SK-N-SH treated with all-trans-retinoic acid at 6 μM for 48 hours (cell line): ENCODE measurements at places on chromosomes 13 and 19.

GRCh38 chr19:28424662-28425045, 788.3 kb downstream of the UQCRFS1 start:
- no peak for ATAC-seq

DNA sequence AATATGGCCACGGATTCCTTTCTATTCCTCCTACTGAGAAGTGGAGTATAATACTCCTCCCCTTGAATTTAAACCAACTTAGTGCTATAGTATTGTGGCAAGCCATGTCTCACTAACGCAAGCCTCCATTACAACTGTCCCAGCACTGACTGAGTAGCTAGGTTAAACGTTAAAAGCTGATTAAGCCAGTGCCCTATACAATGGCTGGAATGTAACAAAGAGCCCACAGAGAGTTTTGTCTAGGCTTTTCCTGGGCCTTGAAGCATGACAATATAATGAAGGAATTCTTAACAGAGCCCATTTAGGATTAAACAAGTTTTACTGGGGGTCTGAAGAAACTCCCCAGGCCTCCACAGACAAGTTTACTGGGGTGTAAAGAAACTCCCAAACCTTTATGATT, 254.5 kb upstream of the DACH1 start:
- no peak for ATAC-seq

GRCh38 chr13:85298387-85298924, 500.8 kb downstream of the SLITRK6 start:
- ATAC-seq = no peak

- ATAC-seq = no peak
These were observed 18.2 kb downstream of the COMP start for GRCh38 chr19:18772620-18773587.

- no peak for ATAC-seq
These were observed 289.2 kb downstream of the EFNB2 start for GRCh38 chr13:106246242-106246641.

- ATAC-seq = peak; percentile 85
These were observed 21.2 kb downstream of the CCNA1 start for GRCh38 chr13:36453516-36453915.

DNA sequence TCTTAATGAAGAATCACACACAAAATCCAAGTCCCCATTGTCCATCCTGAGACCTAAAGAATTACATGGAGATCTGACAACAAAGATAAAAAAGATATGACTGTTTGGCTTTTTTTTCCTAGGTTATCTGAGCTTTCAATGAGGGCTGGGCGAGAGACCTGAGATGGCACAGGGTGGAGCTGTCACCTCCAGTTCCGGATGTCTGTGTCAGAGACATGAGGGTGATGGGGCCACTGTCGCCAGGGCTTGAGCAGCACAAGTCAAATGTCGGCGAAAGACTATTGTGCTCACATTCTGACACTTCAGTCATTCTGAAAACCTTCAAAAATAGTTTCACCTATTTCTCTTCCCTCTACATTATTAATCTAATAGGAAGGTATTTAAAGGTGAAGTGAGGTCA, 65.7 kb downstream of the SLC7A1 start:
- no peak for ATAC-seq

GRCh38 chr13:45861322-45861721, 9.8 kb upstream of the SIAH3 start:
- peak; percentile 71 for ATAC-seq

GRCh38 chr13:35139591-35139990, 197.5 kb downstream of the NBEA start:
- peak; percentile 60 for ATAC-seq

- no peak for ATAC-seq
These were observed 90.0 kb downstream of the TEX29 start for GRCh38 chr13:111410232-111411021.

- ATAC-seq = no peak
These were observed 67.7 kb downstream of the KCTD15 start for GRCh38 chr19:33864311-33864850.

- no peak for ATAC-seq
These were observed 264.2 kb upstream of the EDNRB start for GRCh38 chr13:78182813-78183212.

DNA sequence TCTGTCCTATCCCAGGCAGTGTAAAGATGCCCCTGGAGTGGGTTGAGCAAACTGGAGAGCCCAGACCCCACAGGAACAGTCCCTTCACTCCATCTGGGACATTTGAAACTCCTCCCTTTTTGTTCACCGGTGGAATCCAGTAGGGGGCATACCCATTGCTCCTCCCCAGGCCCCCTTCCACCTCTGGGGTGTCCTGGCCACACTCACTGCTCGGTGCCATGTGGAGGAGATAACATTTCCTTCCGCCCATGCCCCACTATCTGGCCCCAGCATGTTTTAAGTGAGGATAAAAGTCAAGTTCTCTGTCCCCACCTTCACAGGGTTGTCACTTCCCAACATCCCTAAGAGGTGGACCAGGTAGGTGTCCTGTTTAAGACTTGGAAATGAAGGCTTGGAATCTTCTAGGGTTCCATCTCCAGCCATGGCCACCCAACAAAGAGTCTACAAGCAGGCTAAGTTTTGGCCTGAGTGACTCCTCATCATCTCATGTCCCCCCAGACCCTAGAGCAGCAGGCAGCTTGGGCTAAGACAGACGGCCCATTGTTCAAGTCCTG, 9.3 kb downstream of the ZNF526 start:
- no peak; the same call in 2 of the 3 replicates for ATAC-seq

GRCh38 chr13:75724752-75725517, 88.8 kb downstream of the LMO7 start:
- peak; percentile 55 for ATAC-seq

DNA sequence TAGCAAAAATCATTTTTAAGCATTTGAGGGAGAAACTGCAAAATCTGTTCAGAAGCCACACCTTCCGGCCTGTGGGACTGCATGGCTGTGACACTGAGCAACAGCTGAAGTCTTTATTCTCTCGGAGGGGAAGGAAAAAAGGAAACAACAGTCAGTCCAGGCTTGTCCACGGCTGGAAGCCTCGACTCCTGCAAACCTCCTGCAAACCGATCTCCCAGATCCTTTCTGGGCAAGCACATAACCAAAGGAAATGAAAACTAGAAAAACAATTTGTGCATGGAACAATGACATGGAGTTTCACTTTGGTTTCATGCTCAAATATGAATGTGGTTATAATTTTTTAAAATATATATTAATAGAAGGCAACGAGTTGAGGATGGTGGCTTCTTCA, 1.0 kb downstream of the COL4A1 start:
- peak; percentile 11; the same call in 1 of the 3 replicates for ATAC-seq

DNA sequence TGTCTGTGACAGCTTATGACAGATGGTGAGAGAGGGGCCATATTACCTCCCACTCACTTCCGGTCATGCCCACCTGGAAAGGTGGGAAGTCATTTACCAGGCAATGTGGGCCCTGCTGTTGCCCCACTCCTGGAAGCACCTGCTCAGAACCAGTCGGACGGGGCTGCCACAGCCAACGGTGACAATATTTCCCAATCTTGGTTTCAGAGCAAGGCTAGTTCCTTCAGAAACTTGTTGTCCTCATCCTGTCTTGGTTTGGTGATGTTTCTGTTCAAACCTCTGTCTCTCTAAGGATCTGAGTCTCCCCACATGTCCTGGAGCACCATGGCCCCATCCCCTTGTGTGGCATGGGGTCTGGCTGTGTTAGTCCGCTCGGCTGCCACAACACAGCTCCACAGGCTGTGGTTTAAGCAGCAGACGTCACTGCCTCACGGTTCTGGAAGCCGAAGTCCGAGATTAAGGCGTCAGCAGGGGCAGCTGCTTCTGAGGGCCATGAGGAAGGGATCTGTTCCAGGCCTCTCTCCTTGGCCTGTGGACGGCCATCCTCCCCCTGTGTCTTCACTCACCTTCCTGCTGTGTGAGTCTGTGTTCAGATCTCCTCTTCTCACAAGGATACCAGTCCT, 31.5 kb upstream of the SLC15A1 start:
- no peak for ATAC-seq

DNA sequence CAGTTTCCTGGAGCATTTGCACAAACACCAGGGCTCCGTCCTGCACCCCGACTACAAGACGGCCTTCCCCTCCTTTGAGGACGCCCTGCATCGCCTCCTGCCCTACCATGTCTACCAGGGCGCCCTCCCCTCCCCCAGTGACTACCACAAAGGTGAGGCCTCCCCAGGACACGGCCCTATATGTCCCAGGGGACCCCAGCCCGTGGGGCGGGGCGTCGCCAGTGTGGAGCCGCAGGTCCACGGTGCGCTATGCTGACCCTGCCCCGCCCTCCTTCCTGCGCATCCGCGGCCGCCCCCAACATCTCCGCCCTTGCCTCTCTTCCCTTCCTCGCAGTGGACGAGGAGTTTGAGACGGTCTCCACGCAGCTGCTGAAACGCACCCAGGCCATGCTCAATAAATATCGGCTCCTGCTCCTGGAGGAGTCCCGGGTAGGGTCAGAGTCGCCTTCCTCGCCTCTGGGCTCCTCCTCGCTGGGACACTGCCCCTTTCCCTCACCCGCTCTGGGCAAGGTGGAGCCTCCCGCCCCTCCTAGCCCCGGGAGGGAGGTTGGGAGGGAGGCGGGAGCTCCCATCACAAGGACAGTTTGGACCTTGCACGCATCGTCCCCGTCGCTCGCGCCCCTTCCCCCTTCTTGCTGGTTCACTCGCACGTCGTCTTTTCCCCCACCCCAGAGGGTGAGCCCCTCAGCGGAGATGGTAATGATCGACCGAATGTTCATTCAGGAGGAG, 14.4 kb upstream of the EHD2 start:
- no peak for ATAC-seq

DNA sequence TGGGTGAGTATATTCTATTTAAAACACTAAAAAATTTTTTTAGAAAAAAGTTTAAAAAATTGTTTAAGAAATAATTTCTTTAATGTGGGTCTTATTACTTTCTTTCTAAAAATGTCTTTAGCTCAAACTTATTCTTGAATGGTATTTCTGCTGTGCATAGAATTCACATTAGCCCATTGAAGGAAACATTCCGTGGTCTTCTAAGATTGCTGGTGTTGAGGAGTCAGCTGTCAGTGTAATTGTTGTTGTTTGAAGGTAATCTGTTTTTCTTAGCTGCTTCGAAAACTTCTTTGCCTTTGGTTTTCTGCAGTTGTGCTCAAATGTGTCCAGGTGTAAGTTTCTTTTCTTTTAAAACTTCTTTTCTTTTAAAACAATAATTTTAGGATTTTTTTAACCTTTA, 85.4 kb upstream of the KLF12 start:
- ATAC-seq = no peak

GRCh38 chr19:7739801-7740681, 7.3 kb downstream of the CD209 start:
- no peak for ATAC-seq

- ATAC-seq = no peak
These were observed 112.3 kb downstream of the MIPEP start for GRCh38 chr13:23776698-23777574.

- ATAC-seq = no peak
These were observed 4.0 kb downstream of the RAD23A start for GRCh38 chr19:12949363-12950283.

DNA sequence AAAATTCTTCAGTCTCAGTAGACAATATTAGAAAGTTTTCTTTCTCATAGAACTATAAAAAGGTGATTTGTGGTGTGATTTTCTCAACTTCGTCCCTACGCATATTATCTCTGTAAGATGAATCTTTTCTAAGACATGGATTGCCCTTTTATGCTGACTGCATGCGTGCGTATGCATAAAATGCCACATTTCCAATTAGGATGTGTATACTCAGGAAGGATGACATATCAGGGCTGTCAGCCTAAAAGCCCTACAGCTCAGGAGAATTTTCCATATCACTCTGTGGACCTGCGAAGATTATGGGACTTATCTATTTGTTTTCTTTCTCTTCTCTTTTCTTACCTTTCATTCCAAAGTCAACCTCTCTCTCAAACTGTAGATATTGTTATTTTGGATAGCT, 166.5 kb upstream of the GPC6 start:
- no peak for ATAC-seq

DNA sequence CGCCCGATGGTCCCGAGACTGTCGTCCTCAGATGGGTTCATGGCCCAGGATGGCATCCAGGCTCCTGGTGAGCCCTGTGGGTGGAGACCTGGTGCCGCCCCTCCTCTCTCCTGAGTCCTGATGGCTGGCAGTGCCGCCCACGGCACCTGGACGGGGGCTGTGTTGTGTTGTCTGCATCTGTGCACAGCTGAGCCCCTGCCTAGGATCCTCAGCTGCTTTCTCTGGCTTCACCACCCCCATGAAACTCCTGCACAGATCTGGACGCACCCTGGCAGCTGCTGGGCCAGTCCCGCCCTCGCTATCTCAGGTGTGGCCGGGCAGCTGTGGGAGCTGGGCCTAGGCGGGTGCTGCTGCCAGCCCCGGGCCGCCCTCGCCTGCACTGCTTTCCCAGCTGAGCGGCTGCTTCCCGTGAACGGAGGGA, 27.7 kb downstream of the MCF2L start:
- no peak for ATAC-seq

DNA sequence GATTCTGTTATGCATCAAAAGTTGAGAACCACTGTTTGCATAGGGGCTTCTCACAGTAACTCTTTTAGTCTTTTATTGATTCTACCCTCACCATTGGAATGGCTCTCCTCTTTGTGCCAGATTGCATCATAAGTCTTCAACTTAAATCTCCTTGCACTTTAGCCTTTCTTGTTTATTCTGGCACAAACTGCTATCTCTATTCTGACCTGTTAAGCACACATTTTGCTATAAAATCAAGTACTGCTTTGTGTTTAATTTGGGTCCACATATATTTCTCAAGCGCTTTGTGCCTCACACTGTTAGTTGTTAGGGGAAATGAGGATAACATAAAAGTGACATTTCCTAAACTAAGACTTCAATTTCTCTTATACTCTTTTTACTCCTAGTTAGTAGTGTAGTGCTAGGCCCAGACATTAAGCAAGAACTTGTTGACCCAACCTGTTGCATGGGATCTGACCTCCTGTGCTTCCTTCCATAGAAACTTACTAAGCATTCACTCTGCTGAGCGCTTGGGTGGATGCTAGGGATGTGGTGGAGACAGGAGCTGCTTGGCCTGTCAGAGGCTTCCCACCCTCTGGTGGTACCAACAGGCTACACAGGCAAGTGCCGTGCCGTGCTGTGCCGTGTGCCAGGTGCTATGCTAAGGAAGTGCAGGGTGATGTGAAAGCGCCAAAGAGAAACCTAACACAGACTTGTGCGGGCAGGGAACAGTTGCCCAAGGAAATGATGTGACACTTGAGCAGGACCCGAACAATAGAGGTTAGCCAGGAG, 1.2 kb downstream of the UTP14C start:
- ATAC-seq = no peak

DNA sequence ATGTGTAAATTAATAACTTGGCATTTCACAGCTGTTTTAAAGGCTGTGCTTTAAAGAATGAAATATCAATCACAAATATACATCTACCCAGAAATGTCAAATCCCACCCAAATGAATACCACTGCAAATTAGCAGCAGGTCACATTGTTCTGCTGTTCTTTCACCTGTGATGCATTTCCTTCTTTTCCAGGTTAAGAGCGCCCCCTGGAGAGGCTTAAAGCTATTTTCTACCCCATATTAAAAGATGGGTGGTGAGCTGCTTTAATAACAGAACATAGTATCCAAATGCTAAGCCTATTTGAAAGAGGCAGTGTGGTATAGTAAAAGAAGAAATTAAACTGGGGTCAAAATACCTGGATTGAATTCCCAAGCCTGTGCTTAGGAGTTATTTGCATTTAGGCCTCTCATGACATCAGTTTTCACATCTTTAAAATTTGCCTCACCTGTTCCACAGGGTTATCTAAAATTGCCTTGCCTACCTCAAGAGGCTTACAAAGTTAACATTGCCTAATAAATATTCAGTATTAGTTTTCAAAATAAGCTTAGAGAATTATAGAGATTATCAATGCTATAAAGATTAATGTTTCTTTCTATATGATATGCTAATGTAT, 396.9 kb upstream of the SLITRK5 start:
- ATAC-seq = peak; percentile 86
